Renal cortex interstitium (tissue), 15 donors: ENCODE measurements at places on chromosomes 5 and 9. TPM values are rescaled to one million over a fixed set of nuclear protein-coding genes. Genes with fewer than 3 reads are reported as not detected.

The RANBP17 gene
- polyA plus RNA-seq: 16.2 TPM

The CATSPER3 gene
- 1.3 TPM for polyA plus RNA-seq

The DMRT2 gene
- 1.8 TPM for polyA plus RNA-seq

The SLC45A2 gene
- 0.37 TPM for polyA plus RNA-seq

- DNase-seq: no peak
Measured at GRCh38 chr9:129866394-129867135, 31.3 kb downstream of the USP20 start.

DNA sequence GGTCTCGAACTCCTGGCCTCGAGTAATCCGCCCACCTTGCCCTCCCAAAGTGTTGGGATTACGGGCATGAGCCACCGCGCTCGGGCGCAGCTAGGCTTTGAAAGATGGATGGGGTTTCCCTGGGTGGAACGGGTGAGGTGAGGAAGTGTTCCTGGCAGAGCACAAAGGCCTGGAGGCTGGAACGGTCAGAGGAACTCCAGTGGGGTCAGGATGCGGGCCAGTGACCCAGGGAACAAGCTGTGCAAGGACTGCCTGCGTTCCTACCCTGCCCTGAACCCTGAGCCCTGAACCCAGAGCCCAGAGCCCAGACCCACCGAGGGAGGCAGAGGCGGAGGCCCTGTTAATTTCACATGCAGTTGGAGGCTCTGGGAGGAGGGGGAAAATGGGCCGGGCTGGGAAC lies 23.4 kb downstream of the NCS1 start:
- DNase-seq: no peak

The C9orf50 gene
- polyA plus RNA-seq: not detected

DNA sequence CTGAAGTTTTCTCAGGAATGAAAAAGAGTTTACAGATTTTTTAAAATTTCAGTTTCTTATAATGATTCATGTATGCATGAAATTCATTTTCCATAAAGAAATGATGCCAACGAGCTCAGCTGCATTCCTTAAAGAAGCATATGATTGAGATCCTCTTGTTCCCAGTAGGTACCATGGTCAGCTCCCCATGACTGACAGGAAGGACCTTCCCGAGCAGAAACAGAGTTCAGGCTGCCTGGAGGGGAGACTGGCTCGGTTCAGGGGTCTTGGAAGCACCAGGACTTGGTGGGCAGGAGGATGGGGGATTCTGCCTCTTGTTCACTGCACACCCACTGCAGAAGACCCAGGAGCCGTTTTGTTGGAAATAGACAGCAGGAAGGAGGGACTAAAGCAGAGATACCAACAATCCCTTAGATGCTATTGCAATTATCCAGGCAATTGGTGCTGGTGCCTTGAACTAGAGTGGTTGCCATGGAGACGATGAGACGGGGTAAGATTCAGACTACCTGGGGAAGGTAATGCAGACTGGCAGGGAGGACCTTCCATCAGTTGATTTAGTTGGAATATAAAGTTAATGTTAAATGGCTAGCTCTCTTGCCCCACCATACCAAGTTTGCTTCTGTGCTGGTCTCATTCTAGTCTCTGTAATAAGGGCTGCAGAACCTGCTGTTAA lies 447.8 kb downstream of the MTRR start:
- DNase-seq: no peak

DNA sequence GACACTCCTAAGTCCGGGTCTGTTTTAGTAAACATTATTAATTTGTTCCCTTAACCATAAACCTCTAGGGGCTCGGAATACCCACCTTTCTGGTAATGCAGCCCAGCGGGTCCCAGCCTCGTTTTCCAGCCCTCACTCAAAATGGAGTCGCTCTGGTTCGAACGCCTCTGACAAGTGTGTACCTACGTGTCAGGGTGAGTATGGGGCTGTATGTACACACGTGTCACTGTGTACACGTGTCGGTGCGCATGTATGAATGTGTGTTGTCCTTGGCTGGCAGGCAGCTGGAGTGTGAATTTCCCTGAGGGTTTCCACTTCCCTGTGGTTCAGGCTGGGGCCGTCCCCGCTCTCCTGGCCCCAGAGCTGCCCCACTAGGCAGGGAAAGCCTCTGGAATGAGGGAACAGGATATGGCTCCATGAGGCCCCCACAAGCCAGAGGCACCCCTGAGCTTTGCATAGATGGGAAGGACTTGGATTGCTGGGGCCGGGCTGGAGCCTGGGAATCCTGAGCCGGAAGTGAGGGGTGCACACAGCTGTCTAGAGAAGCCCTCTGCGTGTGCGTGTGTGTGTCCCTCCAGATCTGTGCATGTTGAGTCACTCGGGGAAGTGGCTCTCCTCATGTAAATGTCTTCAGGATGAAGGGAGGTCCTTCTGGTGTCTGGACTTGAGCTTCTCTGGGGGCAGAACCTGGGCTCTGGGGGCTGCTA lies 160.8 kb upstream of the IER5L start:
- DNase-seq: no peak

GRCh38 chr9:131402073-131402472 lies 8.2 kb downstream of the PRRC2B start:
- no peak for DNase-seq

DNA sequence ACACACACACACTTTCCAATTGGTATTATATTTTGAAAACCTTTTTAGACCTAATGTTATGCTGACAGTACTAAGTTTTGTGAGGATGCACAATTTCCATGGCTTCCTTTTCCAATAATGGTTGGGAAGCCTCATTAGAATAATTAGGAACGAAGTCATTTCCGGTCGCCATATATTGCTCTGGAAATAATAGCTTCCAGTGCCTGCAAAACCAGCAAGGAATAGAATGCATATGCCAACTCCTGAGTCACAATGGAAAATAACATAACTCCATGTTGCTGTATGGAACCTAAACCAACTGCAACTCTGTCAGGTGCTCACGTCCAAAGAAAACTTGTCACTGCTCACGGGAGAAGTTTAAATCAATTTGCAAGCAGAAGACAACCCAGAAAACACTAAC lies 222.0 kb downstream of the EBF1 start:
- DNase-seq: no peak

- no peak for DNase-seq
Measured at GRCh38 chr5:57751710-57752109, 269.1 kb upstream of the ACTBL2 start.

The ANKRD20A1 gene
- polyA plus RNA-seq: 3.7 TPM

The FUT7 gene
- polyA plus RNA-seq: 0.07 TPM

The SLCO6A1 gene
- polyA plus RNA-seq: not detected

- DNase-seq: no peak
Measured at GRCh38 chr9:7862170-7862569, 62.6 kb upstream of the DMAC1 start.

DNA sequence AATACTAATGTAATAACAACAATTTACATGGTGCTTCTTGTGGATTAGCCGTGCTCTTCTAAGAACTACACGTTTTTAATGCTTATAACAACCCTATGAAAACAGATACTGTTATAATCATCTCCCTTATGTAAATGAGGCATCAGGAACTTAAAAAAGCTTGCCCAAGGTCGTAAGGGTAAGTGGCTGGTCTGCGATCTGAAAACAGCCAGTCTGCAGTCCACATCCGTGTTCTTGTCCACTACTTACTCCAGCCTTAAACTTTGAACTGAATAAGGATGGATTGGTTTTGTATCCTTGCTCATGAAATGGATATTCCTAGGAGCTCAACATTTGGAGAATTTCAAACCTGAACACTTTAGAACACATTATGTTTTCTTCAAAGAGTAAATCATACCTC lies 26.7 kb downstream of the PAM start:
- no peak for DNase-seq
